ACHN (cell line): ENCODE measurements at places on chromosomes 4 and X.

- no peak for DNase-seq
These were observed 74.7 kb downstream of the BEND2 start for GRCh38 chrX:18146009-18146408.

GRCh38 chrX:40237731-40238178, 140.0 kb upstream of the BCOR start:
- no peak for DNase-seq

DNA sequence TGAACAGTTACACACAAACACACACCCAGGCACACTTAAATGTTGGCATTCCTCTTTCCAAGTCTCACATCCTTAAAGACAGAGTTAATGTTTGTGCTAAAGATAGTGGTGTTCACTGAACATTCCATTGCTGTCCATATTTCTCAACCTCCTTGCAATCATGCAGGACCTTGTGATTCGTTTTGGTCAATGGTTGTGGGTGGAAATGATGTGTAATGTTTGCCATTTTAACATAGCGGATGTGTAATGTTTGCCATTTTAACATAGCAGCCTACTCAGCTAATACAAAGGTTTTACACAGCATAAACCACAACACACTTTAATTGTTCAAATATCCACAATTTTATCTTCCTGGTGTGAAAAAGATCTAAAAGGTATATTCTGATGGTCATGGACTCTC, 93.9 kb downstream of the CEP44 start:
- DNase-seq: no peak

DNA sequence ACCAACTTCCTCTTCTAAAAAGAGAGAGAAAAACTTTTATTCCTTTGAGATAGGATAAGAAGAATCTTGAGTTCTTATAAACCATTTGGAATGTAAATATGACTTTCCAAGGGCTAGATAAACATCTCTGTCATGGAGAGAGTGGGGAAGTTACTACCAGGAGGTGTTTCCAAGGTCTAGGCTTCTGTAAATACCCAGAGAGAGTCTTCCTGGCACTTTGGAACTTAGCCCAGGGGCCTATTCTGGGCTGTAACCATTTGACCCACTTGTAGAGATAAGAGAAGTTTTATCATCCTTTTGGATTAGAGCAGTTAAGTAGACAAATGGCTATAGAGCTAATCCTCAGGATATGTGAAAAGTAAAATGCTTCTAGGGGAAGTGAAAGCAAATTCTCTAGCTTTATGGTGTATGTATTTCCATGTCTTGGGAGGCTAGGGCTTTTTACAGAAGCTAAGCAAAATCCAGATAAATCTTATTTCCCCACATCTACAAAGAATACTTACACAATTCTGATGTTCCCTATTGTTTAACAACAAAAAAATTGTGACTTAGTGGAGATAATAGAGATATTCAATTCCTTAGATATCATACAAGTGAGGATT, 51.1 kb downstream of the MCUB start:
- DNase-seq: no peak

DNA sequence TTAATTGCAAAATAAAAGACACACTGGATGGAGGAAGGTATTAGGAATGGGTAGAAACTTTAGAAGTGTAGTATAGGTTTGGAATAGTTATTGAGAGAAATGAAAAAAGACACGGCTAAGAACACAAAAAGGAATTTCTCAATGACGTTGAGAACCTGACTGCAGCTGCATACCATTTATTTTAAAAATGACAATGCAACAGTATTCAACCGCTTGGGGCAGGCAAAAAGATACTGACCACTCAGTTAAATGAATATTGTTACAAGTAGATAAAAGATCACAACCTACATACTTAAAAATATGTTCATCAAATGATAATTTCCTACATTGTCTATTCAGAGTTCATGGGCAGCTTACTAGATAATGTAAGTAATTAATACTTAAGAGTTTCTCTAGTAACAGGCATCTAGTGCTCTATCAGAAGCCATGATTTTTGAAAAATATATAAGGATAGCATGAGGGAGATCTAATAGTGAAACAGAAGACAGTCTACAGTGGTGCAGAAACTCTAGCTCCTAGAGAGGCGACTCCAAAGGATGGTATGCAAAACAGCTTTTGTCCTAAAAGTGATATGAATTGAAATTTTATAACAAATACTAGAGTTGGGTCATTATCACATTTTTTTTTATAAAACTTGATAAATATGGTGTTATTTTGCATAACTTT, 216.2 kb upstream of the VEGFC start:
- no peak for DNase-seq

DNA sequence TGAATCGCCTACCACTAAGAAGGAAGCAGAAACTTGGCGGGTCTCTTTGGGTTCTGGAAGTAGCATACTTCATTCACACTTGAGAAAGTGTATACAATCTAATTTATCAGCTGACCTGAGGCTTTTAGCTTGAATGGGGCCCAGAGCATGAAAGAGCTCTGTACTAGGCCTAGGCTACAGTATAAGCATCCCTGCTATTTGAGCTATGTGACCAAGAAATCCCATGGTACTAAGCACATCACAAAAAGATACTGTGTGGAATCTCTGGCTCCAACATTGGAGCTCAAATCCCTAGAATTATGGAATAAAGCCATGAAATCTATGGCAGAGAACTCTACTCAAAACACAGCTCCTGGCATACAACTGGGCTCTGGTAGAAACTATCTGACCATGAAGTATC, 43.9 kb upstream of the CCDC149 start:
- DNase-seq: no peak

- DNase-seq: no peak
These were observed 115.7 kb upstream of the KIT start for GRCh38 chr4:54542119-54542438.

- DNase-seq: no peak
These were observed 1.8 kb upstream of the NAA15 start for GRCh38 chr4:139299536-139299935.

DNA sequence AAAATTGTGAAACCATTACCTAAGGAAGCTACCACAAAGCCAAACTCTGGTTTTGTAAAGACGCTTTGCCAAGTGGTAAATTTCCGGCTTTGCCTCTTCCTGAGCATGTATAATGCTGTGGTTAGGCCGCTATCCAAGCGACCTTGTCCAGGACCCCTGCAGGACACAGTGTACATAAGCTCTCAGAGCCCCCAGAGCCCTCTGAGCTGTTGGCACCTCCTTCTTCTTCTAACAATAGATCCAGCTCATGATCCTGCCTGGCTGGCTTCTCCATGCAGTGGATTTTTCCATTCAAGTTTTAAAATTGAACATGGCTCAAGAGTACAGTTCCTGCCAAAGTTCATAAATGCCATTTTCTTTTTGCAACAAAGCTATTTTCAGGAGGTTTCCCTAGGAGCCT, 326.7 kb downstream of the MAPK10 start:
- DNase-seq: no peak

DNA sequence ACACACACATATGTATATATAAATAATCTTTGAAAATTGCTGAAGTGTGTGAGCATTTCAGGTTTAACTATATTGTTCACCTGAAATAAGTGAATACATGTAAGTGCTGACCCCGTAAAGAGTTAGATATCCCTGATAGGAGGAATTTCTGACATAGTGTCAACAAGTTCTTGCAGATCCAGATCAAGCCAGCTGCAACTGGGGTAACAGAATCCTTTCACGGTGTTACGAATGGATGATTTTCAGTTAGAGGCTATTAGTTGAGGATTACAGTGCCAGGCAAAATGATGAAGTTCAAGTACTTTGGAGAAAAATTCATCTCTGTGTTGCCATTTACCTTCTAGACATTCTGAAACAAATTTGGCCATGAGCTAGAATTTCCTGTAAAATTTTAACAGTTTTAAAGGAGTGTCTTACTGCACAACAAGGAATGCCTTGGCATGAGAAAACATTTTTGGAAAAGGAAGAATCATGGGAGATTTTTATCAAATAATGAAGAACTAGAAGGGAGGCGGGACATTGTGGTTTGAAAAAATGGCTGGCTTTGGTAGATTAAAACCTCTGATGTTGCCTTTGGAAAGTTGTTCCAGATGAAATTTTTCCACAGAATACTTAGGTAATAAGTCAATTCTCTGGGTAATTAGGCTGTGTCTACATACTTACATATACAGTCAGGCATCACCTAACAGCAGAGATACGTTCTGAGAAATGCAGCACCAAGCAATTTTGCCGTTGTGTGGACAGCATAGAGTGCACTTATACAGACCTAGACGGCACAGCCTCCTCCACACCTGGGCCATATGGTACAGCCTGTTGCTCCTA, 84.4 kb upstream of the FAT1 start:
- DNase-seq: peak; percentile 77

DNA sequence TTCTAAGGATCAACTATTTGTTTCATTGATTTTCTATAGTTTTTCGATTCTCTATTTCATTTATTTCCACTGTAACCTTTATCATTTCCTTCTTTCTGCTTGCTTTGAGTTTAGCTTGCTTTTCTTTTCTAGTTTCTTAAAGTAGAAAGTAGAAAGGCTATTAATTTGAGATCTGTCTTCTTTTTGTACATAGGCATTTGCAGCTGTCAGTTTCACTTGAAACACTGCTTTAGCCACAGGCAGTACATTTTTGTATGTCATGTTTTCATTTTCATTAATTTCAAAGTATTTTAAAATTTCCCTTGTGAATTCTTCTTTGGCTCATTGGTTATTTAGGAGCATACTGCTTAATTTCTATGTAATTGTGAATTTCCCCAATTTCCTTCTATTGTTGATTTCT, 152.2 kb downstream of the SH3KBP1 start:
- no peak for DNase-seq

DNA sequence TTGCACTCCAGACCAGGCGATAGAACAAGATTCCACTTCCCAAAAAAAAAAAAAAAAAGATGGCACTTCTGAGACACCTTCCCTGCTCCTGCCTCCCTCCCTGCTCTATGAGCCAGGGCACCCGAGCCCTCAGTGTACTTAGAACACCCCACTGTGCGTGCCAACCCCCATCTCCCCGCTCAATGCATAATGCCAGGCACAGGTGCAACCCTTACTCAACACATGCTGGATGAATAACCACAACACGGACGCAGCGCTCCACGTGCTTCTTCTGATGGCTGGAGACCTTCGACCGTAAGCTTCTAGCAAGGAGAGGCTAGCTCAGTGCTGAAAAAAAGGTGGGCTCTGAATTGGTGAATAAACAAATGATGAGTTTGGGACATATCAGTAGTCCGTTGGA, 19.9 kb upstream of the IRAK1 start:
- no peak for DNase-seq

- no peak for DNase-seq
These were observed 99.2 kb downstream of the JADE1 start for GRCh38 chr4:128908735-128909134.

DNA sequence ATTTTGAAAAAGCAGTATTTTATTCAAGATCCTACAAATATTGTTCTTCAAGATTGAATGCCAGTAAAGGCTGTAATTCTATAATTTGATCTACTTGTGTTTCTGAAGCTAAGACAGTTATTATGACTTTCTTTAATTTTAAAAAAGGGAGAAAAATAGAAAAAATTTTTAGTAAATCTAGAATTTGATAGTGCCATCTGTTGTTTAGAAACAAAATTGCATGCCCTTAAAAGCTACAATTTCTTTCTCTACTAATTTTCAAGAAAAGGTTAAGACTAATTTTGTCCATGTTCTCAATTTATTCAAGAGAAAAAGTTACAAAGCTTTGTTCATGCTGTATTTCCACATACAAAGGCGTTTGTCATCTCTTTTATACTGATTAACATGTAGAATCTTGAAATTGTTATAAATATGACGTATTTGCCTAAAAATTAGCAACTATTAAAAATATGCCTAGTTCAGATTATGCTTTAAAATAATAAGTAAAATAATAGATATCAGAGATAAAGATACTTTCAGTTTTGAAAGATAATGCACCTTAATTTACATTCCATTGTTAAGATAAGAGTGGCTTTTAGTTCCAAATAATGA, 25.6 kb upstream of the MMRN1 start:
- DNase-seq: peak; percentile 9

DNA sequence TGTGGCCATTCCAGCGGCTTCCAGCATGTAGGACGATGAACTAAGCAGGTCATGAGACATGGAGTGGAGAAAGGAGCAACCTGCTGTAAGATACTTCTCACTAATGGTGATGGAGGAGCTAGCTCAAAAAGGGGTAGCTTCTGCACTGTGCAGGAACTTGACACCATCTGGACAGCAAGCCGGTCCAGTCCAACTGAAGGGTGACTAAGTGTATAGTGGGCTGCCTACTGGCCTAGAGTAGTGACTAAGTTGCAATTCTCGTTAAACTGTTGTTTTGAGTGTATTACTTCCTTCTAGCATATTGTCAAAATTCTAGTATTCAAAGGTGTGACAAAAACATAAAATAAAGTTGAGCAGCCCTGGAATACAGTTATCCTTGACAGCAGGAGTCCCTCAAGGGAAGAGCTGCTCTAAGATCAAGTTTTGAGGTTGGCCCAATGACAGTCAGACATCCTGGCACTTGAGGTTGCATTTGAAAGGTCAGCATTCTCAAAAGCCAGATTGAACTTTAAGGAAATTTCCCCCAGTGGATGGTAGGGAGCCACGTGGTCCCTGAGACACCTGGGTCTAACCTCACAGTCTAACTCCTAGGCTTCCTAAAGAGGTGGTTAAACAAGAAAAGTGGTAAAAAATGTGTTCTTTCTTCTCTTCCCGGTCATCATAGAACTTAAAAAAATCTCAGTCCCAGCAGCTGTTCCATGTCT, 8.0 kb downstream of the CETN2 start:
- DNase-seq: no peak

DNA sequence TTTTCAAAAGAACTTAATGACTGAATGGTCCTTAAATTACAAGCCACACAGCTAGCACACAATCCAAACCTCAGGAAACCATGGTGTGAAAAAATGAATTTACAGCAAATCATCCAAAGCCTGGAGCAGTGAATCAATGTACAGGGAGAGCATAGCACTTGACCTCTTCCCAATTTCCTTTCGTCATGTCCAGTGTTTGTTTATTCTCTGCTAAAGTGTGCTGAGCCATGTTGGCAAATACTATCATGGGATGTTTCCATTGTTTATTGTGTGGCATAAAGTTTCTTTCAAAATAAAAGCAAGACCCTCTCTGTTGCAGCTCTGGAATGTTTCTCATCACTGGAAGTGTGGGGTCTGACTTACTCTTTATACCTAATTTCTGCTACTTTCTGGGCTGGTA, 25.4 kb upstream of the FAM47B start:
- no peak for DNase-seq

GRCh38 chr4:122591196-122591595, 29.7 kb downstream of the IL21 start:
- DNase-seq: no peak

GRCh38 chr4:61318431-61318830, 118.3 kb downstream of the ADGRL3 start:
- DNase-seq: no peak

DNA sequence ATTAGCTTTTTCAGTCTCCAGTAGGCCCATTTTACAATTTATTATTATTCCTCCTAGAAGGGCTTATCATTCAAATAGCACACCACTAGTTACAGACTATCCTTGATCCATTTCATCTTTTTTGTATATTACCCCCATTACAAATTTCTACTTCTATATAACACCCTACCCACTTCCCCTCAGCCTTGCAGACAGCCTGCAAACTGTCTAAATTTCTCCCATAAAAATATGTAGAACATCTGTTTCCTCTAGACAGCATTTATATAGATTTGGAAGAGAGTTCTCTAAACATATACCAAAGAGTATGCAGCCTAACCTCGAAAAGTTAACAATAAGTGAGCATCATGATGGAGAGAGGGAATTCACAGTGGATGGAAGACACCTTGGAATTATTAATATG, 30.8 kb downstream of the COMMD8 start:
- DNase-seq: no peak

- DNase-seq: peak; percentile 38
These were observed 18.6 kb downstream of the TRIM2 start for GRCh38 chr4:153222707-153223426.

GRCh38 chr4:75048208-75048879, 115.4 kb downstream of the PARM1 start:
- DNase-seq: peak; percentile 2

GRCh38 chrX:128020701-128021100, 31.5 kb downstream of the ACTRT1 start:
- DNase-seq: peak; percentile 68
